ENCODE measurements at places on chromosomes 11 and 22.

GRCh38 chr11:73866095-73866579 lies 10.5 kb downstream of the COA4 start:
- no peak for DNase-seq

DNA sequence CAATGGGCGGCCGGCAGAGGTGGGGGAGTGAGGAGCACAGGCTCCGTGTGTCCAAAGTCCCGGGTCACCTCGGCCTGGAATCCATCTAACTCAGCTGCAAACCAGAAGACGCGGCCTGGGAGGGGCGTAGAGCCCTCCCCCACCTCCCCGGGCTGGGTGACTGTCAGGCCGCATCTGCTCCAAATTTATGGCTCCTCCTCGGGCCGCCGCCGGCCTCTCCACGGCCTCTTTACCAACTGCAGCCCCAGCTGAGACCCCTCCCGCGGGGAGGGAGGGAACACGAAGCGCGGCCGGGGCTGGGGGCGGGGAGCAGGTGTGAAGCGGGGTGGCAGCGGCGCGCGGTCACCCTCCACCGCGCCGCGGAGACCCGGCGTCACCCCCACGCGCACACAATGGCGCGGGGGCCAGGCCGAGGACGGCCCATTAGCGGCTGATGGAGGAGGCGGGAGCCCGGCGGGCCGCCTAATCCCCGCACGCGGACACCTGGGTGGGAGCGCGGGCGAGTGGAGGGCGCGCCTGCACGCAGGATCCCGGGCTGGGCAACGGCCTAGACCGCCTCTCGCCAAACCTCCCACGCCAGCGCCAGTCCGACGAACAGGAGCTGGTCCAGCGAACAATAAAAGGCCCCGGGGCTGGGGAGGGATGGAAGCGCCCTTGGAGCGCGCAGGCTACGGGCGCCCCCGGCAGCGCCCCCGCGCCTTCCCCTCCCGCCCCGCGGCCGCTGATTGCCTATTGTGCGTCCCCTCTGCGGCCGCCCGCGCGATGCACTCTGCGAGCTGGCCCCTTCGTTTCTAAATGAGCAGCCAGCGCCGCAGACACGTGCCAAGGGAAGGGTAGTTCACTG lies 25.9 kb upstream of the ROBO3 start:
- DNase-seq, result no peak

DNA sequence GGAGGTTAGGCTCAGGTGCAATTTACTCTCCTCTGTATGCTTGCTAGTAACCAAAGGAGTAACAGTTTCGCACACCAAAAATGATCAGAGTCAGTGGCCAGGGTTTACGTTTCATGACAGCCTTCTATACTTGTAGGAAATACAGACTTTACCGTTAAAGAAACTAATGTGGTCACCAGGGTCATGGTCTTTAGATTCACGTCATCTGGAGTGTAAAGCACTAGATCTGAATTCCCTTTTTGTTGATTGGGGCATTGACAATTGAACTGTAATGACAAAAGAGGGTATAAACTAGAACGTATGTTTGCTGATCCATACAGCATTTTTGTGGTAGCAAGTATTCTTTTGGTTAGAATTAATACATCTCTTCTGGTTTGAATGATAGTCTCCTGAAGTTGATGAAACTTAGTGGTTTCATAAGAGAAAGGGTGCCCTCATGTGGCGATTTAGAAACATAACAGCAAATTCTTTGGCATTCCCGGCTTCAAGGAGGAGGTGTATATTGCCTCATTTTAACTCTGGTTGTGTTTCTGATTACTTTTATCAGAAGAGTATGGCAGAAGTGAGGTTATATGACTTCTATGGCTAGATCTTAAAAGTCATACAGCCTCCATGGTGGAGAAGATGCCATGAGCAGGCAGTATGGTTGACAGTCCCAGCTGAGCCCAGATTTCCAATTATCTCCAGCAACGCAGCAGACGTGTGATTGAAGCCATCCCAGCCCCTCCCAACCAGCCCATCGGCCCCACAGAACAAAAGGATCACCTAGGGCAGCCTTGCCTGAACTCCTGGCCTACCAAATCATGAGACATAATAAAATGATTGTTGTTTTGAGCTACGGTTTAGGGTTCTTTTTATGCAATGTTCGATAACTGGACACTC lies 35.1 kb downstream of the MMP7 start:
- peak; percentile 45 for DNase-seq

DNA sequence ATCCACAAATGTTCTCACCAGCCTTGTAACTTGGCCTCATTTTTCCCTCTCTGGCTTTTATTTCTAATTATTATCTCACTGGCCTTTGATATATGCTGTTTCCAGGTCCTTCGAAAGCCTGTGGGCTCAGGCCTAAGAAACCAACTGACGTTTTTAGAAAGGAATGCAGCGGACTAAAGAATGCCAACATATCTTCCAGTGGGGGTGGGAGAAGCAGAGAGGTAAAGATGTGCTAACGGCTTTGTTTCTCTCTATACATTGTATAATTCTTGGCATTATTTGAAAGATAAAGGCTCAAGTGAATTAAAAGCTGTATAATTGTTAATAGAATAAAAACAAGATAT lies 28.2 kb downstream of the OR6Q1 start:
- no peak for DNase-seq

DNA sequence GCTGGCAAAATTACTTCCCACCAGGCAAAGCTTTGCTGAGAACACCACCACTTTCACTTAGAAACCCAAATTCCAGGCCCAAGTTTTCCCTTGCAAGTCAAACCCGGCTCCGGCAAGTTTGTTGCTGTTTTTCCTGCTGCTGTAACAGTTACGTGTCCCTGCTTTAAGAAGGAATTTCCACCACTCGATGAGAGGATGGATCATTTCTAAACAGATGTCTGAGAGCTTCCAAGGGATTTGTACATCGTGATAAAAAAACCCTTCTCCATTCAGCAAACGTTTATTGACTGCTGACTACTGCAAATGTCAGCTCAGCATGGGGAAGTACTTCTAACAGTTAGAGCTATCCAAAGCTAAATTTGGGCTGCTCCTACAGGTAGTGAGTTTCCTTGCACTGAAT lies 19.7 kb downstream of the P2RX3 start:
- no peak for DNase-seq

- DNase-seq, result peak; percentile 91
Measured at GRCh38 chr11:59144579-59145345, 2.1 kb downstream of the FAM111A start.

DNA sequence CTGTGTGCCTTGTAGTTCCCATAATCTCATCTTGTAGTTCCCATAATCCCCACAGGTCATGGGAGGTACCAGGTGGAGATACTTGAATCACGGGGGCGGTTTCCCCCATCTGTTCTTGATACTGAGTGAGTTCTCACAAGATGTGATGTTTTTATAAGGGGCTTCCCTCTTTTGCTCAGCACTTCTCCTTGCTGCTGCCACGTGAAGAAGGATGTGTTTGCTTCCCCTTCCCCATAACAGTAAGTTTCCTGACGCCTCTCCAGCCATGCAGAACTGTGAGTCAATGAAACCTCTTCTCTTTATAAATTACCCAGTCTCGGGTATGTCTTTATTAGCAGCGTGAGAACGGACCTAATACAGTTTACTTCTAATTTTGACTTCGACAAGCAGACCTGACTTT lies 14.0 kb upstream of the SMIM38 start:
- DNase-seq, result no peak

DNA sequence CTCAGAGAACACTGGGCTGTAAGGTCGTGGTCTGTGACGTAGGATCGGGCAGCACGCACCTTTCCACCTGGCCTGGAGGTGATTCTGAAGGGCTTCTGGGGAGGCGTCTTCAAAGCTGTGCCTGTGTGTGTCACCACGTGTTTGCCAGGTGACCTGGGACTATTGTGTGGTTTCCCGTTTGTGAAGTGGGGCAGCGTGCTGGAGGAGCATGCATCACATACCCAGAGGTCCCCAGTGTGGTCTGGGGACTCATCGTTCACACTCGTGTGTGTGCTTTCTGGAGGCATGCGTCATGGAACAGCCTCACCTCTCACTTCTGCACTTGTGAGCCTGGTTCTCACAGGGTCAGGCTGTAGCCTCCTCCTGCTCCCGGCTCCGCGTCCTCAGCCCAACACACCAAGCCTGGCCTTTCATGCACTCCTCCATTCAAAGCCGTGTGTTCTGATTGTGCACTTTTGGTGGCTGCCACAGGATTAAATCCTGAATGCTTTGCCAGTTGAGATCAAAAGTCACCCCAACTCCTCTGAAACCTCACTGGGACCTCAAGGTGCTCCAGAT lies 106.3 kb downstream of the KCNQ1OT1 start:
- no peak for DNase-seq

GRCh38 chr22:46635756-46636155 lies 15.6 kb downstream of the GRAMD4 start:
- no peak for DNase-seq

- no peak for DNase-seq
Measured at GRCh38 chr11:104772806-104773241, 125.4 kb downstream of the CASP12 start.

GRCh38 chr22:36287881-36288515 lies 35.1 kb downstream of the APOL1 start:
- DNase-seq, result no peak

DNA sequence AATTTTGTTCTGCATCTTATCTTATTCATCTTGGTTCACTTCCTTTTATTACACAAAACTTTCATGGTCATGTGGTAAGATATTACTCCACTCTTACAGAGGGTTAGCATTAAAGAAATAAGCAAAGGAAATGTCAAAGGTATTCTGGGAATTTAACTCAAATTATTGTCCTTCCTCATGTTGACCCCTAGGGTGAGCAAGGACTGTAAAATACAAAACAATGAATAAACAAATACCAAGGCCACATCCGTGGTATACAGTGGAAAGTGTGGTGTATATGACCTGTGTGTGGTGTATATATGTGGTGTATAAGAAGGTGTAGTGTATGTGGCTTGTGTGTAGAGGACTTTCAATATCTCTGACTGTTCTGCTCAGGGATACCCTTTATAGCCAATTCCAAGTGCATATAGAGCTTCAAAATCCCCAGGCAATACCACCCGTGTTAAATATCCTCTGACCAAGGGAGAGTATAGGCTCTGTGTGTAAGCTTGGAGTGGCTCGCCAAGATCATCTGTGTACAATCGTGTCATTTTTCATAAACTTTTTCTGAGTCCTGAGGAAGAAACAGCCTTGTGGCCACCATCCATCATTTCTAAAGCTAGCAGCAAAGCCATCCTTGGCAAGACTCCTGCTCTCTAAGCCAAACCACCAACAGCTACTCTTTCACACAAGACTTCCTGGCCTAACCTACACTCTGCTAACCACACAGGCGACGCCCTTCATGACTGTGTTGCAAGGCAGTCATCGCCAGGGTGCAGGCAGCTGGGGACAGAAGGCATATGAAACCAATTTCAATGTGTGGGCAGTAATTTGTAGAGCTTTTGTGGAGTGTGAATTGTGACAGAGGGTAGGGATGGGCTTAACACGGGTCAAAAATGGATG lies 548.0 kb downstream of the ETS1 start:
- peak; percentile 95 for DNase-seq

DNA sequence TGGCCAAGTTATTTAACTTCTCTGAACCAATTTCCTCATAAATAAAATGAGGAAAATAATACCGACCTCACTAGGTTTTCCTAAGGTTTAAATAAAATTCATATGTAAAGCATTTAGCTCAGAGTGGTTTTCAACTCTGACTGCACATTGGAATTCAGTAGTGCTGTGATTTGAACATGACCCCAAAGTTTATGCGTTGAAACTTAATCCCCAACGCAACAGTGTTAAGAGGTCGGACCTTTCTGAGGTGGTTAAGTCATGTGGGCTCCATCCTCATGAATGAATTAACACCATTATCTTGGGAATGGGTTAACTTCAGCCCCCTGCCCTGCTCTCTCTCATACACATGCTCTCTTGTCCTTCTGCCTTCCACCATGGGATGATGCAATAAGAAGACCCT lies 322.2 kb downstream of the AASDHPPT start:
- no peak for DNase-seq

- DNase-seq, result no peak
Measured at GRCh38 chr11:113385749-113386148, 1.8 kb upstream of the ANKK1 start.

DNA sequence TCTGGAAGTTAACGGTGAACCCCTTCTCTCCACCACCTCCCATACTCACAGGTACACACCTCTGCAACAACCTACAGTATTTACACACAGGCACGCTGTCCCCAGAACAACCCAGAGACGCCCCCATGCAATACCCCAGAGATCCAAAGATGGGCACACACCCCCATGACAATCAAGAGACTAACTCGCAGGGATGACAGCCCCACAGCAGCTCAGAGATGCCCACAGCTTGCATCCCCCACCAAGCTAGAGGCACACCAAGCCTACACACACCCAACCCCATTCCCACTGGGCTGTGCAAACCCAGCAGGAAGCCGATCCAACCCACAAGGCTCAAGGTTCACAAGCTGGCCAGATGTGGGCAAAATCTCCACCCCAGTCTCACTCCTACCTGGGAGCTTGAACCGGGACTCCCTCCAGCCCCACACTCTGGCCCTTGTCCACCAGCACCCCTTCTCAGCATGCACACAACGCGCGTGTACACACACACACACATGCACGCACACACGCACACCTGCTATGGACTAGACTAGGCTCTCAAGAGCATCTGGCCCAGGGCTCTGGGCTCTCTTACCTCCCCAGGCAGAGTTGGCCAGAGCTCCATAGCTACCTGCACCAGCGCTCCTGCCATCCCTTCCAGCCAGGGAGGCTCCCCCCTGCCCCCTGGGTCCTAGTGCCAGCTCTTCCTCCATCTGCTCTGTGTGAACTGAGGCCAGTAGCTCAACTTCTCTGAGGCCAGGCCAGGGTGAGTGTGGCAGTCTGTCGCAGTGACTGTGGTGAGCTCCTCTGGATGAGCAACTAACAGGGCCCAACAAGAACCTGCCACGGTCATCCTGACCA lies 11.5 kb downstream of the STARD10 start:
- DNase-seq, result no peak

GRCh38 chr11:64304032-64304315 lies 1.4 kb upstream of the ESRRA start:
- DNase-seq, result no peak

- DNase-seq, result no peak
Measured at GRCh38 chr22:27386186-27386585, 415.4 kb downstream of the MN1 start.

- no peak for DNase-seq
Measured at GRCh38 chr11:125343086-125343717, 152.9 kb downstream of the FEZ1 start.

DNA sequence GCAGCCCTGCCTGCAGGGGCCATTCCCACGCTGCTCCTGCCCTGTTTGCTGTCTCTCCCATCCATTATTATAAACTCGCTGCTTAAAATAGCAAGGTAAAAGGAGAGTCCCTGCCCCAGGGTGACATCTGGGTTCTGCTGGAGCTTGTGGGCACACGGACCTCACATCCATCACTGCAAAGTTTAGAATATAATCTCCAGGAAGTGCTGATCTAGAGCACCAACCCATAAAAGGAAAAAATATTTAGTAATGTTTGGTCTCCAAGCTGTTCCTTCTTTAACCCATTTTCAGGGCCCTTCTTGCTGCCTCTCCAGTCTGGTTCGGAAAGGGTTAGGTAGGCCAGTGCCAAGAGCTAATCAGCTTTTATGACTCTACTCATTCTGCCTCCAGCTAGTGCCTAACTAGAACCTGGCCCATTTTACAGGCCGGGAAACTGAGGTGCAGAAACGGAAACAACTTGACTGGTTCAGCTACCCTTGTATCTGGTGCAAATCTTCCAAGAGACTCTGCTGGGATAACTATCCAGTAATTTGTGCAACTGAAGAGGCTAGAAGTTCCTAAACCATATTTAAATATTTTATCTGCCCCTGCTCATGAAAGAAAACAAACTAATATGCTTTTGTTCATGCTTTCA lies 37.5 kb downstream of the IRAG1 start:
- DNase-seq, result no peak

All from activated CD8-positive, alpha-beta memory T cell treated with anti-CD3 and anti-CD28 coated beads, Interleukin-2, amount 10 ng/mL, durations not matched to agents 7 days and 5 days (primary cell).